Kidney (tissue), 22 donors: ENCODE measurements at places on chromosomes 4 and X. TPM values are rescaled to one million over a fixed set of nuclear protein-coding genes. Genes with fewer than 3 reads are reported as not detected.

GRCh38 chr4:39745920-39746319, 48.0 kb downstream of the UBE2K start:
- no peak overlapping the region for H3K27ac ChIP-seq
- peaks cover 2% of the 10 kb centered on the region for H3K36me3 ChIP-seq

- H3K4me3 ChIP-seq: no peak overlapping the region
- no peak for DNase-seq
- H3K27me3 ChIP-seq: no peaks in the 10 kb centered on the region
- H3K36me3 ChIP-seq: no peaks in the 10 kb centered on the region
Measured at GRCh38 chr4:112901962-112902411, 147.5 kb upstream of the ANK2 start.

DNA sequence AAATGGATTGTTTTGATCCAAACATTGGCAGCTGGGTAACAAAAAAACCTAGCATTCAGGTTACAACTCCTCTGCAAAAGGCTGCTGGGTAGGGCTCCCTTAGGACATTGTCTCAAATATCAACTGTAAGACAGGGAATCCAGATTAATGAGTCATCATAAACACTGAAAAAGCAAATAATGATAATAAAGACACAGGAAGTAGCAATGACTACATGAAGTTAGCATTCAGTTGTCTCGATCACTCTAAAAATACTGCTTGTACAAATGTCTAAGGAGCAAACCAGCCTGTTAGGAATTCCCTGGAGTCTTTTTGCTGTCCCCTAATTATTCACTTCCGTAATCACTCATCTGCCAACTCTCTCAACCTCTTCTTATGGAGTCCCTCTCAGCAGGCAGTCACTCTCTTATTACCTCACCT, 259.2 kb downstream of the GPC3 start:
- no peaks in the 10 kb centered on the region for H3K4me1 ChIP-seq
- no peak overlapping the region for H3K27ac ChIP-seq
- no peaks in the 10 kb centered on the region for H3K36me3 ChIP-seq
- H3K27me3 ChIP-seq: no peaks in the 10 kb centered on the region
- no peak overlapping the region for H3K4me3 ChIP-seq

Gene SERTM2
- total RNA-seq: 0.35 TPM
